ENCODE measurements at places on chromosomes 1 and 21. TPM values are rescaled to one million over a fixed set of nuclear protein-coding genes. Genes with fewer than 3 reads are reported as not detected.

CR1 gene
- total RNA-seq: not detected

TARBP1 gene
- total RNA-seq: 11.0 TPM

SHE gene
- total RNA-seq: under 0.01 TPM

PLA2G2F gene
- total RNA-seq: not detected

GPR161 gene
- total RNA-seq: 15.6 TPM

KRTAP10-6 gene
- total RNA-seq: not detected

HJV gene
- not detected for total RNA-seq

LRIF1 gene
- 4.6 TPM for total RNA-seq

NCF2 gene
- 7.1 TPM for total RNA-seq

NUP210L gene
- total RNA-seq: not detected

TP73 gene
- not detected for total RNA-seq

FLG2 gene
- total RNA-seq: not detected

CACNA1E gene
- total RNA-seq: not detected

L1TD1 gene
- total RNA-seq: under 0.01 TPM

MINDY1 gene
- total RNA-seq: 27.3 TPM

SLC22A15 gene
- 3.0 TPM for total RNA-seq

CLEC20A gene
- total RNA-seq: 0.33 TPM

TMPRSS3 gene
- total RNA-seq: not detected

CD101 gene
- 1.6 TPM for total RNA-seq

S100A9 gene
- total RNA-seq: not detected

CDC20 gene
- total RNA-seq: 358 TPM

TMCC2 gene
- total RNA-seq: 3.0 TPM

FAM3B gene
- not detected for total RNA-seq

OPTC gene
- not detected for total RNA-seq

C8A gene
- total RNA-seq: not detected

SLAMF9 gene
- total RNA-seq: not detected

LCE2B gene
- total RNA-seq: not detected

C1QC gene
- total RNA-seq: not detected

ELAVL4 gene
- total RNA-seq: not detected

MYOG gene
- not detected for total RNA-seq

SPRR2F gene
- not detected for total RNA-seq

HSD11B1 gene
- not detected for total RNA-seq

CRP gene
- not detected for total RNA-seq

UBAP2L gene
- 74.8 TPM for total RNA-seq

APCS gene
- total RNA-seq: not detected

DCST1 gene
- not detected for total RNA-seq

CXADR gene
- 5.9 TPM for total RNA-seq
